ENCODE measurements at places on chromosomes 5 and 9.

- DNase-seq = peak; percentile 100
These were observed 13.8 kb upstream of the PLEKHG4B start for GRCh38 chr5:77957-78804.

DNA sequence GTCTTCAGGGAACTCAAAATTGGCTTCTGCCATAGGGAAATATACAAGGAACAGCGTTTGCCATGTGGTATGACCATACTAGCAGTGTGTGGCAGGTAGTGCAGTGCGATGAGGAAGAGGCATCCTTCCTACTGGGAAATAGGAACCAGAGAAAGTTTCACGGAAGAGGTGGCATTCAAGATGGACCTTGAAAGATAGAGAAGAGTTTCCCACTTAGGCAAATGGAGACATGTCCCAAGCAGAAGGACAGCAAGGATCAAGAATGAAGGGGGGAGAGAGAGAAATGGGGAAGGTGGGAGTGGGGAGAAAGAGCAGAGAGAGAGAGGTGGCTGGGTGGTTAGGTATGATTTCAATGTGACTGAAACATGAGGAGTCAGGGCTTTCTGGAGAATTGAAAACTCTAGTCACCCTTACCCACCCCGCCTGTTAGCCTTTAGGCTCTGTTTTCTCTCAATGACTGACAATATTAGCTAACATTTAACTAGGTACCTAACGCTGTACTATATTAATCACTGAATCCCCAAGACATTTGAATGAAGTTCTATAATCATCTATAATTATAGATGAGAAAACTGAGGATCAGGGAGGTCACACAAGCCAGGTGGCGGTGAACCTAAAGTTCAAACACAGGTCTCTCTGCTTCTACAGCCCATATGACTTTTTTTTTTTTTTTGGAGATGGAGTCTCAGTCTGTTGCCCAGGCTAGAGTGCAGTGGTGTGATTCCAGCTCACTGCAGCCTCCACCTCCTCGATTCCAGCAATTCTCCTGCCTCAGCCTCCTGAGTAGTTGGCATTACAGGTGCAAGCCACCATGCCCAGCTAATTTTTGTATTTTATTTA lies 171.3 kb downstream of the NR3C1 start:
- DNase-seq = no peak

DNA sequence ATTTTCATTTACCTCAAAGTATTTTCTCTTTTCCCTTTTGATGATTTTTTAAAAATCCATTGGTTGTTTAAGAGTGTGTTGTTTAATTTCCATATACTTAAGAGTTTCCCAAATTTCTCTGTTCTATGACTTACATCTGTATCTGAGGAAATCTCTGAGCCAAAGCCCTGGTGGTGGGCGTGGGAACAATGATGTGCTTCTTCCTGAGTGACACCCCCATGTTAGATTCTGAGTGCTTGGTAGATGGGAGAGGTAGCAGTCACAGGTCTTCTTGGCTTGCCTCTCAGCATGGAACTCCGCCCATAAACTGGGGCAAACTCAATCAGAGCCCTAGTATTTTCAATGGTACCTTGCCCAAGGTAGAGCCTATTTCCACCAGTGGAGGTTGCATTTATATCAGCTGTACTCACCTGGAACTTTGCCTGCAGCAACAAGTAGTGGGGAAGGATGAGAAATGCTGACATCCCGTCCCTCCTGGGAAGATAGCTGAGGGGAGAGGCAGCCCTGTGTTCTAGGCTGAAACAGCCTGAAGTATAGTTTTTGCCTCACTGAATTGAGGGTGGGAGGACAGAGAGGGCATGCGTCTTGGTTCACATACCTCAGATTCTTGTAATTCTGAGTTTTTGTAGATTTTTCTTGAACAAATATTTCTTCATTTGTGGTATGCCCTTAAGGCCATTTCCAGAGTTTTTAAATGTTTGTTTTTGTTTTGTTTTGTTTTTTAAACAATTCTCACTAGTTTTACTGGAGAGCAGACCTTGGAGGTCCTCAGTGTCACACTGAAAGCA lies 26.4 kb downstream of the C9orf43 start:
- DNase-seq = no peak

- peak; percentile 59 for DNase-seq
These were observed 496 bp downstream of the MAPK9 start for GRCh38 chr5:180291234-180291940.

DNA sequence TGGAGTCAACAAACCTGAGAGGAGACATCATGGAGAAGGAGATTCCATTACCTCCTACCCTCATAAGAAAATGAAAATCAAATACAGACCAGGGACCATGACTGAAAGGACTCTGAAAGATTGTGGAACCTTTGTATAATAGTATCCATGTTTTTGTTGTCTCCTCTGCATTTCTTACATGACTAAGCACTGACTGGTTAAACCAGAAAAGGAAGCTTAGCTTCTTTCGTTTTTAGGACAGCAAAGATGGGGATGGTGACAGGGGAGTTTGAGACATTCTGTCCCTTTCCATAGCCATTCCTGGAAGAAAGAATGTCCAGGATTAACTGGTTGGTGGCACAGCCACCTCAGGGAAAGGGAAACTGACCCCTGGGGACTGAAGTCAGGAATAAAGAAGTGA lies 22.2 kb downstream of the ITGA1 start:
- no peak for DNase-seq

DNA sequence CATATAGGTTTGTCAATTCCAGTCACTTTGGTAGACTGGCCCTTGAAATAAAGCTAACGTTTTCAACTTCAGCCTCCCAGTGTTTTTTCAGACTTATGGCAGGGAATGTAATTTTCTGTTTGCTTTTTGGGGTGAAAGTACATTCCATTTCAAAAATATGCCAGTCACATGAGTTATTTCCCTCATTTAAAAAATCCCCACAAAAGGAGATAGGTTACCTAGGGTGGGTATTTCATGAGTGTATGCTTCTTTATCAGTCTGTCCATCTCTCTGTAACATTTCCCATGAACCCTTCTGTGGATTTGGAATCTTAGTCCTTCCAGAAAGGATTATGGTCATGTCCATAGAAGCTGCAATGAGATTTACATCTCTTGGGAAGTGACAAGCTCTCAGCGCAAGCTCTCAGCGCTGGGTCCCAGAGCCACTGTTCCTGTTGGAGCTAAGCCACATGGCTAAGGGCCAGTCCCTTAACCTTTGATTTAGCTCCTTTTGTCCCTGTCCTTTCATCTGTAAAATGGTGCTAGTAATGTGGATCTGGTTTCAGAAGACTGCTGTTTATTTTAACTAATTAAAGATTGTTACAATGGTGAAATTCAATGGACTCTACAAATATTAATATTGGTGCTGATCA lies 294.9 kb downstream of the NR3C1 start:
- DNase-seq = no peak

GRCh38 chr5:157107508-157107907 lies 1.3 kb downstream of the HAVCR2 start:
- no peak for DNase-seq

DNA sequence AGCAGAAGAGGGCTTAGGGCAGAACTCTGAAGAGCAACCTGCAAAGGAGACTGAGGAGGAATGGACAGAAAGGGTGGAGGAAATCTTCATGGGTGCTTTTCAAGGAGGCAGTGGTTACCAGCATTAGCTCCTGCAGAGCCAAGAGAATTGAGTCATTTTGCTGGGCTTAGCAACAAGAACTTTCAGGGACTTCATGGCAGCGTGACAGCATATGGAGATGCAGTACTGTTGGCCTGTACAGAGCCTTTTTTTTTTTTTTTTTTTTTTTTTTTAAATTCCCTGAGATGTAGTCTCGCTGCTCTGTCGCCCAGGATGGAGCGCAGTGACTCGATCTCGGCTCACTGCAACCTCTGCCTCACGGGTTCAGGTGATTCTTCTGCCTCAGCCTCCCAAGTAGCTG lies 296.0 kb upstream of the DMRT1 start:
- DNase-seq = no peak

GRCh38 chr5:14415698-14416074 lies 165.9 kb upstream of the OTULINL start:
- DNase-seq = no peak

GRCh38 chr5:108084105-108084504 lies 297.8 kb downstream of the FBXL17 start:
- DNase-seq = no peak

DNA sequence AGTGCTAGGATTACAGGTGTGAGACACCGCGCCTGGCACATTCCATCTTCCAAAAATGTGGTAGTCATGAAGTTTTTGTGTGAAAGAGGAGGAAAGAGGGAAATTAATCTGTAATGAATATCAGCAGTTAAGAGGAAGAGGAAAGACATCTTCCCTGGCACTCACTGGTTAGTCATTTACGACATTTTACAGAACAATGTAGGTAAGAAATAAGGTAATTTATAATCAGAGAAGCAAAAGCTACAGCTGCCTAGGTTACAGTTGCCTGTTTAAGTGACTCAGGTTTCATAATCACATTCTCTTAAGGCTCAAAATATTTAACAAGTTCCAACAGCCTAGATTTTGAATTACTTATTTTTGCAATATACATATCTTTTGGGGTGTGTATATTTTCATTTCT lies 26.9 kb downstream of the CNOT6 start:
- DNase-seq = no peak

- DNase-seq = no peak
These were observed 117.4 kb downstream of the SMARCA2 start for GRCh38 chr9:2132484-2133082.

- DNase-seq = no peak
These were observed 11.1 kb upstream of the MED27 start for GRCh38 chr9:132090771-132091170.

GRCh38 chr9:129552064-129552463 lies 68.8 kb downstream of the C9orf50 start:
- no peak for DNase-seq

DNA sequence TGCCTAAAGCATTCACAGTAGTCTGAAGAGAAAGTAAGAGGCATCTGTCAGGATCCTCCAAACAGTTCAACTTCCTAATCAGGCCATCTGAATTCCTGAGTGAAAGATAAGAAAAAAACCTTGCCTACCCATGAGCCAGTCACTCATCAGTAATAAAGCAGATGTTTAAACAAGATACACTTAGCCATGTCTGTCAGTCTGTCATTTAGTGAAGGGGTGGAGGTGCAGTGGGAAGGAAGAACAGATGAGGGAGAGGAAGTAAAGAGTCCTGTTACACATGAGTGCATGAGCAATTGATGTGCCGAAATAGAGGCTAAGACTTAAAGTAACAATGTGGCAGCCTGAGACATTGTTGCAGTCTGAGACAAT lies 29.9 kb upstream of the DMRTA1 start:
- DNase-seq = no peak

GRCh38 chr5:73687357-73687756 lies 61.4 kb downstream of the ARHGEF28 start:
- no peak for DNase-seq

GRCh38 chr9:78269784-78270183 lies 27.1 kb upstream of the PSAT1 start:
- no peak for DNase-seq

DNA sequence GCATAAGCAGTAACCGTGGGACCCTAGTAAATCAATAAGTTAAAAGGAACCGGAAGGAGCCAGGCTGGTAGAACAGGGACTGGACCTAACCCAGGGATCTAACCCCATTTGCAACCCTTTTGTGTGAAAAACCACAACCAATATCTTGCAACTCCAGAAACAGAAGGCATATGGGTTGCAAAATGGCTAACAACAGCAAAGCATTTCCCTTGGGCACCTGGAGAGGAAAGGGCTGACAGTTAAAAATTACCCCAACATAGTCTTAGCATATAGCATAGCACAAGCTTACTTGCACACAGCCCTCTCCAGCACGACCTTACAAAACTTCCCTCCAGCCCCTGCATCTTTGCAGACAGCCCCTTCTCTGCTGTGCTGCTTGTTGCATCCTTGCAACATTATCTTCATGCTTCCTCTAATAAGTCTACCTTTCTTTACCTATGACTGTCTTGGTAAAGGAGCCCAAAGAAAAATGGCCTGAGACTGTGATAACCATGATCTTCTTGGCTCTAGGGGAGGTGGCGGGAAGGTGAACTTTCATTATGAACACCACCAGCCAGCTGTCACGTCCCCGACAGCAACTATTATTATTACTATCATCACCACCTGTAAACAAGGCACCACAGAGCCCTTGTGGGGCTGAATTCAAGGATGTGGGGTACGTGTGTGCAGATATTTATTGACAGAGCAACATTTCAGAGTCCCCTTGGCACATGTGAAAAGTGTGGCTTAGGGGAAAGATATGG lies 49.8 kb downstream of the PRRC1 start:
- DNase-seq = no peak

DNA sequence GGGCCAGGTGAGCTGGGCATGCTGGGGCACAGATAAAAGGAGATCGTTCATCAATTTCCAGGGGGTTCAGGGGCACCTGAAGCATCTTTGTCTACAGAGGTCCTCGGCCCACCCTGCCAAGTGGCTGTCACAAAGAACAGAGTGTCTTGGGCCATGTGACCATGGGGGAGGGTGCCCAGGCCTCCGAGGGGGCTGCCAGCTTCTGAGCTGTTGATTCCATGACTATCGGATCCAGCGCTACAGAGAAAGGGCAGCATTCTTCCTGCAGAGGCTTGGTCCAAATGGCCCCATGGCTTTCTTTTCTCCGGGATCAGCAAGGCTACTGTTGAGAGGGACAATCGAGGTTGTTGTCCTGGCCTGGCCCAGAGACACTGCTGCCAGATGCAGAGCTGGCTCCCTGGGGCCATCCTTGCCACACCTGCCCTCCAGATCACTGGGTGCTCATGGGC lies 289.2 kb downstream of the ZSWIM6 start:
- DNase-seq = no peak

DNA sequence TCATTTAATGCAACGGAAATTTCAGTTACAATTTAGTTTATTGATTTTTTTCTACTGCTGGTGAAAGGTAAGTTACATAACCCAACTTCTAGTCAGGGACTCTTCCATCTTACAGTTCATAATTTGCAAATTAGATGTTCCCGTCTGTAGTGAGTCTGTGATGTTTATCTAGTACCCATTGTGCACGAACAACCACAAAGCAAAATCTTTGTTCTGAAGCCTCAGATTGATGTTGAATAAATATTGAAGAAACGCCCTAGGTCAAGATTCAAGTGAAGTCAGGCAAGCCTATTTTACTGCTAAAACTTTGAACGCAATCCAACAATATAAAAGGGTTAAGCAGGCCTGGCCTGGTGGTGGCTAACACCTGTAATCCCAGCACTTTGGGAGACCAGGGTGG lies 43.1 kb downstream of the BASP1 start:
- DNase-seq = no peak

DNA sequence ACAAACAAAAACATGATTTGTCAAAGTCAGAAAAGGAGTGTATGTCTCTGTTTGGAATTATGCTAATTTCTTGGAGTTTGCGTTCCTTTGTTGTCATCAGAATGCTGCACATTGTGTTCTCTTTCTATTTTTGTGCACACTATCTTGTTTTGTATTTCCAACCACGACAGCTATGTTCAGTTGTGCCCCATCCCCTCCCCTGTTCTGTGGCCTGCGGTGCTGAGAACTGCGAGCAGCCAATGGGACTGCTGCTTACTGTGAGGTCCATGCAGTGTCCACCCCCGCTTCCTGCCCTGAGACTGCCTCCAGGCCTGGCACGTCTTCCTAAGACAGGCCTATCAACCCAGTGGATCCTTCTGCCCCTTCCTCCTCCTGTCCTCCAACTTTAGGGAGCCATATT lies 76.8 kb downstream of the PALM2AKAP2 start:
- DNase-seq = no peak

Data from 8988T (cell line).